SJCRH30 (cell line): ENCODE measurements at places on chromosomes 12 and 14. TPM values are rescaled to one million over a fixed set of nuclear protein-coding genes. Genes with fewer than 3 reads are reported as not detected.

LRFN5 gene
- 11.1 and 13.0 TPM in 2 replicates for total RNA-seq

NPAS3 gene
- 1.3 and 1.8 TPM in 2 replicates for total RNA-seq

KRT7 gene
- total RNA-seq: 1.5 and 2.8 TPM in 2 replicates

RNASE1 gene
- not detected in 2 replicates for total RNA-seq

CELA1 gene
- total RNA-seq: not detected in 2 replicates
